Stimulated activated CD8-positive, alpha-beta memory T cell treated with anti-CD3 and anti-CD28 coated beads, Interleukin-4, amount 100 ng/mL, for 1 hour (primary cell): ENCODE measurements at places on chromosomes 11 and 22.

DNA sequence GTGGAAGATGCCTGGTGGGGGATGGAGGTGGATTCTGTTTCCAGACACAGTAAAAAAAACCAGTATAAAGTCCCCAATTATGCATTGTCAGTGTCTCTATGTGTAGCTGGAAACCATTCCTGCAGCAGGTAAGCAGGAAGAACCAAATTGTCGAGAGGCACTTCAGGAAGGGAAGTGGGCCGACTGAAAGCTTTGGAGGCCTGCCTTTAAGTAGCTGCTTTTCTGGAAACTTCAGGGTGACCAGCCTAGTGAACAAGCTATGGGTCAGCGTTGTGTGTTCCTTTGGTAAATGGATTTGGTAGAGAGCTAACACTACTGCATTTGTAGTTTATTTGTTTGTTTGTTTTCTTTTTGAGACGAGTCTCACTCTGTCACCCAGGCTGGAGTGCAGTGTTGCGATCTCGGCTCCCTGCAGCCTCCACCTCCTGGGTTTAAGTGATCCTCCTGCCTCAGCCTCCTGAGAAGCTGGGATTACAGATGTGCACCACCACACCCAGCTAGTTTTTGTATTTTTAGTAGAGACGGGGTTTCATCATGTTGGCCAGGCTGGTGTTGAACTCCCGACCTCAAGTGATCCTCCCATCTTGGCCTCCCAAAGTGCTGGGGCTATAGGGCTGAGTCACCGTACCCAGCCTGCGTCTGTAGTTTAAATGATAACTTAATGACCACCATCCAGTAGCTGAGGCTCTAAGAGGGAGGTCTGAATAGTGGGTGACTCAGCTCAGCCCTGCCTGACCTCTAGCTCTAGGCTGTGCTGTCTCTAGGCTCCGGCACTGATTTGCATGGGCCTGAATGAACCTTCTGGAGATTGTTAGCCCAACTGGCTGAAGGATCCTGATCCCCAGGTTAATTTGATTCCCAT lies 12.8 kb downstream of the PTPRJ start:
- DNase-seq = no peak

- no peak for DNase-seq
Measured at GRCh38 chr11:19080579-19080993, 20.1 kb upstream of the MRGPRX2 start.

DNA sequence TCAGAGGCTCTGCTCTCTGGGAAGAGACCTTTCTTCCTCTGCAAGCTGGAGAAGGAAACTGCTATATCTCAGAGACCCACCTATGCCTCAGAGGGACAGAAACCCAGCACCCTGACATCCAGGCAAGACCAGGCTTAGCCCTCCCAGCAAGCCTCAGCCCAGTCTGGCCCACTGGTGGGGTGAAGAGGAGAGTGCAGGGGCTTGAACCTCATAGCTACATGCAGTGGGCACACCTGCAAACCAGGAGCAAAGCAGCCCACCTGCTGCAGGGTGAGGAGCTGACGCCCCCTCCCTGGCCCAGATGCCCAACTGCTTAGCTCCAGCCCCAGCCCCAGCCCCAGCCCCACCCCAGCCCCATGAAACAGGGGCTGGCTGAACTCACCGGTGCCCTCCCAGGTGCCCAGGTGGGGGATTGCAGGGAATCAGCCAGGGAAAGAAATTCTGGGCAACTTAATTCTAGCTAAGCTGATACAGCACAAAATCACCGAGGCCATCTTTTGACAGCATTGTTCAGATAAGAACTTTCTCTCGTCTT lies 246.8 kb downstream of the BUD13 start:
- DNase-seq = no peak

GRCh38 chr11:73375830-73376159 lies 404 bp upstream of the RELT start:
- no peak for DNase-seq
